ENCODE measurements at places on chromosomes 11 and 22. TPM values are rescaled to one million over a fixed set of nuclear protein-coding genes. Genes with fewer than 3 reads are reported as not detected.
A peak's percentile ranks its signal among the peaks of the same experiment; 100 is the strongest.

LMO2 gene
- total RNA-seq, result 4.5 TPM

GNAZ gene
- 6.0 TPM for total RNA-seq

WT1 gene
- total RNA-seq, result 131 TPM

C11orf91 gene
- total RNA-seq, result 0.65 TPM

TRIM49 gene
- total RNA-seq, result not detected

KLHDC7B gene
- total RNA-seq, result 0.11 TPM

MB gene
- total RNA-seq, result not detected

CHRDL2 gene
- 0.65 TPM for total RNA-seq

BAIAP2L2 gene
- 1.9 TPM for total RNA-seq

SSTR3 gene
- 0.69 TPM for total RNA-seq

OR8B8 gene
- total RNA-seq, result not detected

CYP2D6 gene
- 7.2 TPM for total RNA-seq

KDM4D gene
- 2.6 TPM for total RNA-seq

KREMEN1 gene
- total RNA-seq, result 28.5 TPM

DNA sequence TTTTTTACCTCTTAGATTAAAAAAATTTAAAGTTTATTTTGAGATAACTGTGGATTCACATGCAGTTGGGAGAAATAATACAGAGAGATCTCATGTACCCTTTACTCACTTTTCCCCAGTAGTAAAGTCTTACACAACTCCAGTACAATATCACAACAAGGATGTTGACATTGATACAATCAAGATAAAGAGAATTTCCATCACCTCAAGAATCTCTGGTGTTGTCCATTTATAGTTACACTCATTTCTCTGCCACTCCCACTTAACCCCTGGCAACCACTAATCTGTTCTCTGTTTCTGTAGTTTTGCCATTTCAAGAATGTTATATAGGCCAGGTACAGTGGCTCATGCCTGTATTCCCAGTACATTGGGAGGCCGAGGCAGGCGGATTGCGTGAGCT, 10.5 kb upstream of the ZBED5 start:
- H3K4me1 ChIP-seq, result peaks cover 31% of the 10 kb centered on the region
- H3K27me3 ChIP-seq, result no peaks in the 10 kb centered on the region
- peak overlapping the region; percentile 69 for H3K27ac ChIP-seq
- no peak overlapping the region for H3K4me3 ChIP-seq

GRCh38 chr11:84234462-84235202, 948.5 kb upstream of the CCDC90B start:
- H3K27me3 ChIP-seq, result no peaks in the 10 kb centered on the region
- H3K27ac ChIP-seq, result no peak overlapping the region
- no peak overlapping the region for H3K4me3 ChIP-seq
- no peaks in the 10 kb centered on the region for H3K36me3 ChIP-seq

GRCh38 chr22:44659140-44659539, 42.9 kb upstream of the PRR5 start:
- H3K27ac ChIP-seq, result peak overlapping the region; percentile 85
- H3K36me3 ChIP-seq, result no peaks in the 10 kb centered on the region
- H3K4me1 ChIP-seq, result peaks cover 18% of the 10 kb centered on the region

- no peaks in the 10 kb centered on the region for H3K36me3 ChIP-seq
- no peak for DNase-seq
- no peaks in the 10 kb centered on the region for H3K27me3 ChIP-seq
- no peak overlapping the region for H3K4me3 ChIP-seq
- H3K4me1 ChIP-seq, result peaks cover 7% of the 10 kb centered on the region
These were observed 14.8 kb upstream of the INCENP start for GRCh38 chr11:62108971-62109404.

DNA sequence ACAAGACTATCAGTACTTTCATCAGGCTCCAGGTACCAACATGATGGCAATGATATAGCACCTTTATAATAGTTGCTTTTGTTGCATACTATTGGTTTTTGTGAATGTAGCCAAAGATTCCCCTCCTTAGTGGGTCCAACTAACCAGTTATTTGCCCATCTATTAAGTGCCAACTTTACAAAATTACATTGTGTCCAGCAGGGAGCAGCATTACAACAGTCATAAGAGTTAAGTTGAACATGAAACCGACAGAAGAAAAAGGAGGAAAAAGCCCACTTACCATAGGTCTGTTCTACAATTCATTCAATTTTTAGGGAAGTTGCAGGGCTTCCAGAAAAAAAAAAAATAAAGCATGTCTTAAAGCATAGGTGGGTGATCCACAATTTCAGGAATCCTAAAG, 21.6 kb downstream of the IMMP1L start:
- H3K36me3 ChIP-seq, result peaks cover 11% of the 10 kb centered on the region
- H3K4me3 ChIP-seq, result no peak overlapping the region
- no peak overlapping the region for H3K27ac ChIP-seq
- no peaks in the 10 kb centered on the region for H3K27me3 ChIP-seq
- H3K4me1 ChIP-seq, result peaks cover 8% of the 10 kb centered on the region
- DNase-seq, result no peak

DNA sequence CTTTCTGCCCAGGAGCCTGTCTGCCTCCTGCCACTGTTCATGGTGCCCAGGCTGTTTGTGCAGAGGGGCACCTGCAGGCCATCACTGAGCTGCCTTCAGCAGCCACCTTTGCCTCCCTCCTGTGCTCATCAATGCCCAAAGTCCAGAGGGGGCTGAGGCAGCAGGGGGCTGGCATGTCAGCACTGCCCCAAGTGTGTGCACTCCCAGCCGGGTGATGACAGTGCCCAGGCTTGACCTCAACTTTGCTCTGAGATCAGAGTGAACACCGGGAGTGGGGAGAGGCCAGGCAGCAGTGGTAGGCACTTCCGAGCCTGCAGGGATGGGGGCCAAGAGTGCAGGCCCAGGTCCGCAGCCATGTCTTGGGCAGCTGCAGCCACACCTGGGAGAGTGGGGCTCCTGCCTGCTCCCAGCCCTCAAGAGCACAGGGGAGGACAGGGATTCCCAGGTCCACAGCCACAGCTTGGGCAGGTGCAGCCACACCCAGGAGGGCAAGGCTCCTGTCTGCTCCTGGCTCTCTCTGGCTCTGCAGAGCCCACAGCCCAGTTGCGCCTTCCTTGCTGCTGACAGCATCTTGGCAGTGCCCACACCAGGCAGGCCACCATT, 15.2 kb downstream of the SAA4 start:
- H3K27me3 ChIP-seq, result peaks cover 39% of the 10 kb centered on the region
- no peak overlapping the region for H3K4me3 ChIP-seq
- H3K27ac ChIP-seq, result no peak overlapping the region
- no peaks in the 10 kb centered on the region for H3K36me3 ChIP-seq
- H3K4me1 ChIP-seq, result no peaks in the 10 kb centered on the region
- no peak for DNase-seq

- H3K36me3 ChIP-seq, result peaks cover 17% of the 10 kb centered on the region
- DNase-seq, result no peak
- peaks cover 5% of the 10 kb centered on the region for H3K4me1 ChIP-seq
- H3K27ac ChIP-seq, result peak overlapping the region; percentile 47
- H3K27me3 ChIP-seq, result no peaks in the 10 kb centered on the region
- H3K4me3 ChIP-seq, result no peak overlapping the region
These were observed 8.8 kb downstream of the MISFA start for GRCh38 chr11:18608376-18608775.

GRCh38 chr22:17104336-17104935, 16.7 kb downstream of the TMEM121B start:
- H3K4me1 ChIP-seq, result no peaks in the 10 kb centered on the region
- no peak for DNase-seq
- no peaks in the 10 kb centered on the region for H3K36me3 ChIP-seq
- no peaks in the 10 kb centered on the region for H3K27me3 ChIP-seq

- no peaks in the 10 kb centered on the region for H3K36me3 ChIP-seq
- DNase-seq, result no peak
- no peaks in the 10 kb centered on the region for H3K4me1 ChIP-seq
- peaks cover 8% of the 10 kb centered on the region for H3K27me3 ChIP-seq
These were observed 76.9 kb upstream of the SLC6A5 start for GRCh38 chr11:20522536-20522935.

DNA sequence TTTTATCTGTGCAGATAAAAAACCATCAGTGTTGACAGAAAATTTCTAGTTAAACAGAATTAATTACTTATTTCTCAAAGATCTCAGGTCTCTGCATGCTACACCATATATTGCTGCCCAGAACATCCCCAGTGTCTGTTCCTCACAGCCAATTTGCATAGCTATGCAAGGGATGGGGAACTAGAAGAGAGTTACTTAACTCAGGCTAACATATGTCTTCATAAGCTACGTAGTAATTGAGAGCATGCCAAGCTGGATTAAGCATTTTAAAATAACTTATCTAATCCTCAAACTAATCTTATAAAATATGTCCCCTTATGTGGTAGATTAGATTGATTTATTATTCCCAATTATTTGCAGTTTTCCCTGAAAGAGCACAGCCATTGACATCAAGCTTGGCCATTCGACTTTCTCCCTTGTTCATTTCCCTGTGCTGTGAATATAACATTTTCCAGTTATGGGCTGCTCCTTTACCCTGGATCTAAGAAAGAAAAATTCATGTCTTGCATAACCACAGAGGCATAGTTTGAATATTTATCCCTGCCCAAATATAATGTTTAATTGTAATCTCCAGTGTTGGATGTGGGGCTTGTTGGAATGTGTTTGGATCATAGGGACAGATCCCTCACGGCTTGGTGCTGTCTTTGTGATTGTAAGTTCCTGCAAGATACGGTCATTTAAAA, 69.1 kb downstream of the C11orf87 start:
- no peaks in the 10 kb centered on the region for H3K36me3 ChIP-seq
- H3K27me3 ChIP-seq, result peaks cover 19% of the 10 kb centered on the region

GRCh38 chr22:41659941-41660340, 28.7 kb downstream of the SNU13 start:
- no peak overlapping the region for H3K4me3 ChIP-seq
- no peaks in the 10 kb centered on the region for H3K27me3 ChIP-seq
- H3K36me3 ChIP-seq, result peaks cover 37% of the 10 kb centered on the region
- peaks cover 12% of the 10 kb centered on the region for H3K4me1 ChIP-seq
- peak overlapping the region; percentile 49 for H3K27ac ChIP-seq

GRCh38 chr11:63666874-63667273, 4.3 kb downstream of the ATL3 start:
- no peak overlapping the region for H3K27ac ChIP-seq
- DNase-seq, result no peak
- peaks cover 20% of the 10 kb centered on the region for H3K4me1 ChIP-seq
- H3K36me3 ChIP-seq, result no peaks in the 10 kb centered on the region
- H3K27me3 ChIP-seq, result no peaks in the 10 kb centered on the region

DNA sequence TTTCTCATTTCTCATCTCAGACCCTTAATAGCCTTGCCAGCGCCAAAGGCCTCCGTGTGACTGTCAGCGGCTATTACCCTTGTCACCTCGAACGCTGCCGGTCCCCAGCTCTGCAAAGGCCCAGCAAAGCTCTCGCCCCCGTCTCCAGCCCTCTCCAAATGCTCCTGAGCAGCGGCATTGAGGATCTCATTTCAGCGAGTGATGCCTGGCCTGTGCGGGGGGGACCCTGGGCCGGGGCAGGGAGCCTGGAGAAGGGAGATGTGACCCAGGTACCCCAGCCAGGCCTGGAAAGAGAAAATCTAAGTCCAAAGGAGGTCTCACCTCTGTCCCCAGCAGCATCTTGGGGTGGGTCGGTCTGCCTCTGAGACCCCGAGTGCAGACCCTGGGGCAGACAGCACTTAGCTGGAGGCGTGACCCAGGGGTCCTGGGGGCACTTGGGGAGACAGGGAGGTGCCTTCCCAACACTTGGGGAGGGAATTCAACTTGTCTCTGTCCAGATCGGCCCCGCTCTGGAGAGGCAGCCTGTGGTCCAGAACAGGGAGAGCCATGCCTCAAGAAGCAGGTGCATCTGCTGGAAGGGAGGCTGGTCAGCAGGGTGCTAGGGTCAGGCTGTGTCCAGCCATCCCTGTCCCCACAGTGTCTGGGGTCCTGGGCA, 521.3 kb downstream of the TBC1D22A start:
- H3K4me1 ChIP-seq, result no peaks in the 10 kb centered on the region
- H3K36me3 ChIP-seq, result peaks cover 5% of the 10 kb centered on the region
- H3K27me3 ChIP-seq, result no peaks in the 10 kb centered on the region

DNA sequence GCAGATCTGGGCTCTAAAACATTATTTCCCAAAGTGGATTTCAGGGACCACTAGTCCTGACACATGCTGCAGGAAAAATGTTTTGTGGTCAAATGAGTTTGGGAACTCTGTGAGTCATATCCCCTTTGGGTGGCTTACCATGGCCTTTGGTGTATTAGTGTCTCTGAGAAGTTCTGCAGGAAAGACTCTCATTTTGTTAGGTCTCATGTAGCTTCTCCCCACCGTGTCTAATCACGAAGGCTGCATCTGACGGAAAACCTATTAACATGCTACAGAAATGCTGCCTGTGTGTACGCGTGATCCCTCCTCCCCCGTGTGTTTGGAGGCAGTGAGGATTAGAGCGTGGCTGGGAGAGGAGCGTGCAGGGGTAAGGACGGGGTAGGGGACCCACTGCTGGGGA, 191.7 kb downstream of the ST3GAL4 start:
- H3K27ac ChIP-seq, result no peak overlapping the region
- no peak for DNase-seq
- H3K4me3 ChIP-seq, result no peak overlapping the region

DNA sequence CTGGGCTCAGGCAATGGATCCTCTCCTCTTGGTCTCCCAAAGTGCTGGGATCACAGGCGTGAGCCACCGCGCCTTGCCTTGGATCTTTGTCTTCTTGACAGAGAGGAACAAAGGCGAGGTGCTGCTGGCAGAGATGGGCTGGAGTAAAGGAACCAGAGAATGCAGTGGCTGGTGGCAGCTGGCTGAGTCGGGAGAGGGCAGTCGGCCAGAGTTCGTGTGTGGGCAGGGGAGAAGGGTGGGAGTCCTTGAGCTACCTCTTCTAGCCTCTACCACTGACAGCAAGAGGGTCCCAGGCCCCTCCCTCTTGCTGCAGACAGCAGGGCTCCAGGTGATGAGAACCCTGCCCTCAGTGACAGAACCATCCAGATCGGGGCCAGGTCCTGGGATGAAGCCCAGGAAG, 86.2 kb upstream of the LINC01488 start:
- no peaks in the 10 kb centered on the region for H3K36me3 ChIP-seq
- H3K4me3 ChIP-seq, result no peak overlapping the region
- no peak overlapping the region for H3K27ac ChIP-seq
- no peak for DNase-seq

DNA sequence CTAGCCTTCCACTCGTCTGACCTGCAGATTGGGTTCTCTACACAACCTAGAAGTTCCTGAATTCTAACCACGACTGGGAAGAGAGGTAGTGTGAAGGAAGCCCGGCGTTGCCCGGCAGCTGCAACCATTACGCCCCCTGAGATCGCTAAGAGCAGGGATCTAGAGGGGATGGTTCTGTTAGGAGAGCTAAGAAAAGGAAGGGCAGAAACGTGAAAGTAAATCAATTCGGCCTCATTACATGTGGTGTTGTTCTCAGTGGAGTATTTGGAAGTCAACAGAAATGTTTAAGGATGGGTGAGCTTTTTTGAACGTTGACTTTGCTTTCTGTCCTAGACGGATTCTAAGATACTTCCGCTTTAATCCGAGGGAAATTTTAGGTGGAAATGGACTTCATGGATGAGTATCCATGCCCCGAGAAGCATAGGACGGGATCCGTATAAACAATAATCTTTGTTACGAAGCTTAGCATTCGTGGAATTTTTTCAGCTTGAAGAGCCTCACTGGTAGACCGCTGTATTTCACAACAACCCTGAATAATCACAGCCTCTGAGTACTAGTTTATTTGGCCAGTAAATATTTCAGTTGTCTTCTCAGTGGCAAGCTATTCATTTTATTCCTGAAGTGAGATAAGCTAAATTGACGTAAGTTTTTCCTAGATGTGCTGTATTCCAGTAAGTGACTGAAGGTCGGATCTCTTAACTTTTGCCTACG, 629 bp downstream of the ATP5MG start:
- DNase-seq, result no peak
- peaks cover 3% of the 10 kb centered on the region for H3K36me3 ChIP-seq
- H3K27ac ChIP-seq, result peak overlapping the region; percentile 98

All from mesothelial cell of epicardium (in vitro differentiated cells).